ENCODE measurements at places on chromosomes 5 and 9.

GRCh38 chr5:174402222-174402812 is 322.1 kb upstream of the MSX2 start:
- DNase-seq = no peak

- no peak for DNase-seq
Observed at GRCh38 chr5:86971034-86971571, 296.6 kb upstream of the RASA1 start.

GRCh38 chr5:176175101-176175852 is 62.9 kb upstream of the SIMC1 start:
- no peak for DNase-seq

DNA sequence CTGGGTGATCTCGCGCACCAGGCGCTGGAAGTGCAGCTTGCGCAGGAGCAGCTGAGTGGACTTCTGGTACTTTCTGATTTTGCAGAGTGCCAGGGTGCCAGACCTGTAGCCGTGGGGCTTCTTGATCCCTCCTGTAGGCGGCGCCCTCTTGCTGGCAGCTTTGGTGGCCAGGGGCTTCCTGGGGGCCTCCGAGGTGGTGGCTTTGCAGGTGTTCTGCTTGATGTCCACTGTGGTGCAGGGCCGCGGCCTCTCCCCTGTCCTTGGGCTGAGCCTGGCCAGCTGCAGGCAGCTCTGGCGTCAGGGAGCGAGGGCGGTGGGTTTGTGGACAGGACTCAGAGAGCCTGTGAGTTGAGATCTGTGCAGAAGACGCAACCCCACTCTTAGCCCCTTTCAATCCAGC is 36.1 kb downstream of the TAF11L14 start:
- DNase-seq = no peak

DNA sequence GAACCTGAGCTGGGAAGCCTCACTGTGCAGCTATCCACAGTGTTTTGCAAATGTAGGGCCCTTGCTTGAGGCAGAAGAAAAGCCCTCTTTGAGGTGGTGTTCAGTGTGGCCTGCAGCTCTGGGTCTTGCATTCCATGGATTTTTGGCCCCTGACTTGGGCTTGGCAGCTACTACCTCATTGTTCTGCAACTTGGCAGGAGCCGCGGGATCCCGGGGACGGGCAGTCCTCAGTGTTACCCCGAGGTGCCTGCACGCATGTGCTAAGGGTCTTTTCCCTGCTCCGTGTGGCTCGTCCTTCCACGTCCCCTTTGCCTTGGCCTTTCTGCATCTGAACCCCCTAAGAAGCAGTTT is 39.8 kb downstream of the NEK6 start:
- no peak for DNase-seq

DNA sequence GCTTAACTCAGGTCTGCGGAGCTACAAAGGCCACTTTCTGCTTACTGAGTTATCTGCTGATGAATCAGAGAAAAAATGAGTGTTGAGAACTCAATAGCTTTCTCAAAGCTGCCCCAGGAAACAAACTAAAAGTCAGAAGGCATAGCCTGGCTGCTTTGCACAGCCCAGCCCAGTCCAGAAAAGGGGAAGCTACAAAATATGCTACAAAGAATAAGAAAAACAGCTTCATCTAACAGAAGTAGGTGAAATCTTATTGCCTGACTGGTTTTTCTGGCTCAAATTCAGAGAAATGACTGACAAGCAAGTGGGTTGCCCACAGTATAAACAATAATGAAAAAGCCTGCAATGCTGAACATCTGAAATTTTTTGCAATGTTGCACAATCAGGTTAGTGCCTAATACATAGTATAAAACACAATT is 156.2 kb downstream of the PPP2R2B start:
- DNase-seq = no peak

- DNase-seq = no peak
Observed at GRCh38 chr5:149134778-149135500, 6.4 kb upstream of the ABLIM3 start.

- no peak for DNase-seq
Observed at GRCh38 chr5:116271446-116272025, 186.7 kb downstream of the COMMD10 start.

- DNase-seq = no peak
Observed at GRCh38 chr9:82106536-82106935, 118.0 kb downstream of the SPATA31D1 start.

DNA sequence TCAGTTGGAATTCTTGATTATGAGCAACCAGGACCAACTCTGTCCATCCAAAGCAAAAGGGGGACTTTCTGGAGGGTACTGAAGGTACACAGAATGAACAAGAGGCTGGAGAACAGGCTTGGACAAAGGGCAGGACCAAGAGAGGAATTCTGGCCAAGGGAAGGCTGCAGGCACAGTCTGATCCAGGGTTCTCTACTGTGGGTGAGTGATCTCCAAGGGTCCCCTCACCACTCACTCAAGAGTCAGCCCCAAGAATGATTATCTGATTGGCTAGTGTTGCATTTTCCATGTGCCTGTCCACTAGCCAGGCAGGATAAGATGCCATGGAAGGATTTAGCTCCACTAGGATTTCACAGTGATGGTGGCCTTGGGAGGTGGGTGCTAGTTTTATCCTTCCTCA is 11.6 kb upstream of the PHF19 start:
- DNase-seq = no peak

Measured in HuH-7.5 (cell line).